ENCODE measurements at places on chromosomes 1 and 21. TPM values are rescaled to one million over a fixed set of nuclear protein-coding genes. Genes with fewer than 3 reads are reported as not detected.

DNA sequence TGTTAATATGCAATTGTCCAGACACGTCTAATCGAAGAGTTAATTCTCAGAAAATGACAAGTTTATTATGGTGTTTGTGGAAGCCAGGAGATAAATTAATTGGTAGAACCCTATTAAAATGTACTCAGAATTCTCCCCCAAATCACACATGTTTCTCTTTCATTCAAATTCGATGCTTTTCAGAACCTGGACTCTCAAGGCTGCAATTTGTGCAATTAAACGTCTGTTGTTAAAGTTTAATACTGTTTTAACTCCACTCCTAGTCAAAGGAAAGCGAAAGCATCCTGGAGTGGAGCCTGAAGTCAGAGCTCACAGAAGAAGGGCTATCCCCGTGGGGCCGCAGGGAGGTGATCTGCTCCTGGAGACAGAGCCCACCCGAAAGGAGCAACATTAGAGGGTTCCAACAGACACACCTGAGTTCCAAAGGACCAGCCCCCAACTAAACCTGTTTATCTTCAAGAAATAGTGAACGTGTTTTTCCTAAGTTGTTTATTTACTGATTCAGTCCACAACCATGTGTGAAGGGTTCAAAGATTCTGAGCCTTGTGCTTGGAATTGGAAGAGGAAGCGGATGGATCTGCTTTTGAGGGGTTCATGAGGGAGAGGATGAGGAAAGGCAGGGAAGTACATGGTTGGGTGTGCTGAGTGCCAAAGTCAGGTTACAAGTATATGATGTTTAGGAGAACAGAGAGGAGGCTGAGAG is 68.0 kb upstream of the AKT3 start:
- DNase-seq, result no peak

The ASPM gene
- polyA plus RNA-seq, result 20.1 TPM

DNA sequence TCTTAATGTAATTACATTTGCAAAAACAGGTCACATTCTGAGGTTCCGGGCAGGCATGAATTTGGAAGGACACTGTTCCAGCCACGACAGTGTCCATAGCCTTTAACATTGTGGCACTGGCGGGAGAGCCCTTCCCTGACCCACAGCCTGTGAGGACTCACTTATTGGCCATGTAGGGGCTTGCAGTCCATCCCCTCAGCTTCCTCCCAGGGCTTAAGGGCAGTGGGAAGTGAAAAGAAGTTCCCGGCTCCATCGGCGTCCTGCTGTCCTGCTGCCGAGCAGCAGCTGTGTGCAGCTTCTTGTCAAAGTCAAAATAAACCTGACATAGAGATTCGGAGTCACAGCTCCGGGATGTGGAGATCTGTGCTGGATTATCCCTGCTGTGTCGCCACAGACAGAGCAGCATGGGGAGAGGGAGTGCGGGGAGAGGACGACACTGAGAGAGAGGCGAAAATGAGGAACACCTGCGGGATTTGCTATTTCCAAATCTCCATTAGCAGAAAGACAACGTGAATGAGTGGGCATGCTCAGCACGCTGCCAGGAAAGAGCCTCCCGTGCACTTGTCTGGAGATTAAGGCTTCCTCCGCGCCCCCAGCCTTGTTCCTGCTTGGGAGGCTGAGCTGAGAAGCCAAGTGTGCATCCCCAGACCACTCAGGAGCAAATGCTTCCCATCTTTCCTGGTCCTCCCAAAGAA is 260.3 kb downstream of the ASTN1 start:
- DNase-seq, result no peak

The KRTAP6-1 gene
- polyA plus RNA-seq, result not detected

DNA sequence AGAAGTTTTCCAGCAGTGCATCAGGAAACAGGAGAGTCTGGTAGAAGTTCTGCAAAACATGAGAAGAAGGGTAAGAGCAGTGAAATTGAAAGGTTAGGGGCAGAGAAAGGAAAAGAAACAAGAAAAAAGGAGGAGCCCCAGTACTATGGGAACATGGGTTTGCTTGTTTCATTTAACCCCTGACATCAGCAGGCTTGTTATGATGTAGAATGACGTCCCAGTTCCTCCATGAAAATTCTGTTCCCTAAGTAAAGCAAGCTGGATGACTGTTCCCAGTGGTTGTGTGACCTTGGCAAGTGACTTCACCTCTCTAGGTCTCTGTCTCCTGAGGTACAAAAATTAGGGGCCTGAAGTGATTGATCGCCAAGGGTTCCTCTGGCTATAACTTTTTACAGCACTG is 268.7 kb upstream of the SGIP1 start:
- DNase-seq, result no peak

The ADGRL2 gene
- polyA plus RNA-seq, result 203 TPM

GRCh38 chr1:4581807-4582206 is 72.6 kb upstream of the AJAP1 start:
- no peak for DNase-seq

The TPTE gene
- polyA plus RNA-seq, result not detected

The CYP4A22 gene
- polyA plus RNA-seq, result 6.0 TPM

DNA sequence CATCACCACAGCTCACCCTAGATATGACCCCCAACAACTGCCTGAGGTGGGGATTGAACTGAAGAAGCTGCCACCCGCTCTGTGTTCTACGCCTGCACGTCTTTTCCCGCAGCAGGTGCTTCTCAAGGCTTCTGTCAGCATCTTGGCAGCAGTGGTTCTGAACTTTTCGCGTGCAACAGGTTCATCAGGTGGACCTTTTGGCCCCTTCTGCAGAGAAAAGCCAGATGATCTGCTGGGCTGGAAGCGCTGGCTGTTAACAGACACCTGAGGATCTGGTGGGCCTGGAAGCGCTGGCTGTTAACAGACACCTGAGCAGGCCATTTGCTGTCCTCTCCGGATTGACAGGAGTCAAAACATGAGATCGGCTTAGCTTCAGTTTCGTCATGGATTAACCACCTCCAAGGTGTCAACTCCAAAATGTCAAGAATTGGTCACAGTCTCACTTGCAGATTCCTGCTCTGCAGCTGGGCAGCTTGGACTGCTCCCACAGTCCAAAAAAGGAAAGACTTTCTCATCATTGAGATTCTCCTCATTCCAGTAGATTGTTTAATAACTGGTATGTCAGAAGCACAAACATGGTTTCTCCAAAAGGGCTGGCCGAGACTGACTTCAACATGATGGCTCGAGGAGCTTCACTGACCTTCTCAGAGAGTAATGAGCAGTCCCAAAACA is 4.7 kb downstream of the C1orf174 start:
- no peak for DNase-seq
